SJSA1 (cell line): ENCODE measurements at places on chromosomes 12 and 14. TPM values are rescaled to one million over a fixed set of nuclear protein-coding genes. Genes with fewer than 3 reads are reported as not detected.

GRCh38 chr12:52672321-52672933 is 7.8 kb downstream of the KRT1 start:
- H3K36me3 ChIP-seq, result peaks cover 90% of the 10 kb centered on the region
- no peak overlapping the region for H3K4me3 ChIP-seq
- H3K27ac ChIP-seq, result peak overlapping the region; percentile 0; the same call in 1 of the 2 replicates
- DNase-seq, result peak; percentile 99
- peaks cover 13% of the 10 kb centered on the region for H3K4me1 ChIP-seq
- no peaks in the 10 kb centered on the region for H3K27me3 ChIP-seq

DNA sequence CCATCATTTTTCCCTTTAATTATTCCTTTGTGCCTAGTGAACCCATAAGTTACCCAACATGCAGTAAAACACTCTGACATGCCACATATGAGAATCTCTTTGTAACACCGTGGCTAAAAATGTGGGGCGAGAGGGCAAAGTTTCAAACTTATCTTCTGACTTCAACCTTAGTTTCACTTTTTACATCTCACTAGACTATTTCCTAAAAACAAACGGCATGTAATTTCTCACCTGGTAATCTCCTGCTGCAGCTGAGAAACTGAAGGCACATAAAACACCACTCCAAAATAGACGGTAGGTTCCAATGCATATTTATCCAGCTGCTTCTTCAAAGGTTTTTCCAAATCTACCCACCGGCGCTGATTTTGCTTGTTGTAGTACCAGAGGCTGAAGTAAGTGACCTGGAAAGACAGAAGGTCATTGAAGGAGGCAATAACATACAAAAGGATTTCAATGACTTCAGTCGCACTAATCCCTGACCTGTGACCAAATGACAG is 37.9 kb downstream of the PTPN21 start:
- DNase-seq, result no peak
- H3K27me3 ChIP-seq, result no peaks in the 10 kb centered on the region
- H3K36me3 ChIP-seq, result peaks cover 40% of the 10 kb centered on the region
- H3K4me3 ChIP-seq, result no peak overlapping the region
- H3K27ac ChIP-seq, result no peak overlapping the region

DNA sequence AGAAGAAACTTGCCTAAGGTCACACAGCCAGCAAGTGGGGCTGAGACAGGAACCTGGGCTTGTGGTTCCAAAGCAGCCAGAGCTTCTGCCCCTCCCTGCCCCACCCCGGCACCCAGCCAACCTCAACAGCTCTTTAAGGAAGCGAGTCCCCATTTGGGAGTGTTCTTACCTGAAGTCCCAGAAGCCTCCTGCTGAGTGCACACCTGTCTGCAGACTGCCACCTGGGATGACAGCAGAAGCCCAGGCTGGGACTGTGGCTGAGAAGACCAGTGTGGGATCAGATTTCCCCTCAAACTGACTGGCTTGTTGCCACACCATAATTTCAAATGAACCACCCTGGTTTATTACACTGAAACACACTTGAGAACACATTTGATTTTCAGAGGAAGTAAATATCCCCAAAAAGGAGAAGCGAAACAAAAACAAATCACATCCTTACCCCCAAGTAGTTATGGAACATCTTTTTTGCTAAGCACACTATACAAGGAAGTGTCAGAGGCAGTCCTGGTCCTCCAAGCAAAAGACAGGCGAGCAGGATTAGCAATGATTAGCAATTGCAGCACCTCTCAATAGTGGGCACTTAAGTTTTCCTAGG is 6.3 kb upstream of the RIN3 start:
- no peak overlapping the region for H3K27ac ChIP-seq
- peaks cover 39% of the 10 kb centered on the region for H3K4me1 ChIP-seq
- no peak overlapping the region for H3K4me3 ChIP-seq

DNA sequence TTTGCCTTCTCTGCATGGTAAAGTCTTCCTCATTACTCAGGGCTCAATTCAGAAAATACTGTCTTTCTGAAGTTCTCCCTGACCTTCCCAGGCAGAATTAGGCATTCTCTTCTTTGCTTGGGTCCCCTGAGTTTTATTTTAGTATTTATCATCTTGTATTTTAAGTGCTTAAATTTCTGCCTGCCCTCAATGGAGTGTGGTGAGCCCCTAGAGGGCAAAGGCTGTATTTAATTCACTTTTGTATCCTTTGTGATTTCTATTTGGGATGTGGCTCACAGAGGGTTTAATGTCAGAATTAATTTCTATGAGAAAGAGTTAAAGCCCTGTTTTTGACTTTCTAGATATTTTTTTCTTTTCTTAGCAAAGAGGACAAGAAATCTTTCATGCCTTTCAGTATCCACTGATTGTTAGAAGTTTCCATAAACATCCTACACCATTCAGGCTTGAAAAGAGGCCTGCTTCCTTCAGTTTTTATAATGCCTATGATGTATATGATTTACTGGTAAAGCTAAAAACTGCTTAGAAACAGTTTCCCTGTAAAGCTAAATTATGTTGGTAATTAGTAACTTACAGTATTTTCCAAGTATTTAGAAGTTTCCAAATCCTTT is 55.6 kb upstream of the PTPRB start:
- H3K4me3 ChIP-seq, result no peak overlapping the region
- DNase-seq, result peak; percentile 36
- no peaks in the 10 kb centered on the region for H3K27me3 ChIP-seq
- peaks cover 11% of the 10 kb centered on the region for H3K4me1 ChIP-seq
- H3K27ac ChIP-seq, result 0 out of 2 replicates have a peak overlapping the region, but pooled peaks have one; percentile 6

DNA sequence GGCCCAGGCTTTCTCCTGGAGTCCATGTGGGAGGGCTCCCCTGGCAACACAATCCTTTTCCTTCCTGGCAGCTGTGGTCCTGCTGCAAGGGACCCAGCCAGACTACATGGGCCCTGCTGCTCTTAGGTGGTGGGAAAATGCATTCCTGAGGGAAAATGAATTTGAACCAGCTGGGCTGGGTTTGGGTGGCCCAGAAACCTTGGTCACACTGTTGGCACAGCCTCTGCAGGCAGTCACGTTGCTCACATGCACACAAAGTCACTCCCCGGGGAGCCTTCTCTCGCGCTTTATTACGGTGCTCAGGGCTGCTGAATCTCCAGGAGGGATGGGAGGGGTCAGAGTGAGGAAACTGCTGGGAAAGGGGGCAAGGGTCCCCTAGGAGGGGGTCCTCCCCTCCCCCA is 17.2 kb downstream of the PLEKHG3 start:
- peak; percentile 93 for DNase-seq
- H3K4me3 ChIP-seq, result 0 out of 2 replicates have a peak overlapping the region, but pooled peaks have one; percentile 8
- peaks cover 35% of the 10 kb centered on the region for H3K36me3 ChIP-seq
- H3K27me3 ChIP-seq, result no peaks in the 10 kb centered on the region
- H3K27ac ChIP-seq, result peak overlapping the region; percentile 98
- peaks cover 100% of the 10 kb centered on the region for H3K4me1 ChIP-seq

GRCh38 chr12:69508621-69509020 is 38.4 kb downstream of the FRS2 start:
- peaks cover 9% of the 10 kb centered on the region; the same call in 1 of the 2 replicates for H3K36me3 ChIP-seq
- peak overlapping the region; percentile 47 for H3K27ac ChIP-seq
- H3K4me3 ChIP-seq, result no peak overlapping the region
- no peaks in the 10 kb centered on the region for H3K27me3 ChIP-seq

Gene TEX52
- total RNA-seq, result not detected in 2 replicates

Gene FAM90A1
- total RNA-seq, result not detected in 2 replicates

Gene CCDC196
- not detected in 2 replicates for total RNA-seq
